ENCODE measurements at places on chromosomes 11 and 22. TPM values are rescaled to one million over a fixed set of nuclear protein-coding genes. Genes with fewer than 3 reads are reported as not detected.

KRTAP5-1 gene
- total RNA-seq, result not detected

- no peaks in the 10 kb centered on the region for H3K4me1 ChIP-seq
- no peaks in the 10 kb centered on the region for H3K36me3 ChIP-seq
- no peaks in the 10 kb centered on the region for H3K27me3 ChIP-seq
- no peak overlapping the region for H3K27ac ChIP-seq
- H3K4me3 ChIP-seq, result no peak overlapping the region
These were observed 1082.6 kb downstream of the DLG2 start for GRCh38 chr11:84544566-84544965.

FAM227A gene
- 0.73 TPM for total RNA-seq

DNA sequence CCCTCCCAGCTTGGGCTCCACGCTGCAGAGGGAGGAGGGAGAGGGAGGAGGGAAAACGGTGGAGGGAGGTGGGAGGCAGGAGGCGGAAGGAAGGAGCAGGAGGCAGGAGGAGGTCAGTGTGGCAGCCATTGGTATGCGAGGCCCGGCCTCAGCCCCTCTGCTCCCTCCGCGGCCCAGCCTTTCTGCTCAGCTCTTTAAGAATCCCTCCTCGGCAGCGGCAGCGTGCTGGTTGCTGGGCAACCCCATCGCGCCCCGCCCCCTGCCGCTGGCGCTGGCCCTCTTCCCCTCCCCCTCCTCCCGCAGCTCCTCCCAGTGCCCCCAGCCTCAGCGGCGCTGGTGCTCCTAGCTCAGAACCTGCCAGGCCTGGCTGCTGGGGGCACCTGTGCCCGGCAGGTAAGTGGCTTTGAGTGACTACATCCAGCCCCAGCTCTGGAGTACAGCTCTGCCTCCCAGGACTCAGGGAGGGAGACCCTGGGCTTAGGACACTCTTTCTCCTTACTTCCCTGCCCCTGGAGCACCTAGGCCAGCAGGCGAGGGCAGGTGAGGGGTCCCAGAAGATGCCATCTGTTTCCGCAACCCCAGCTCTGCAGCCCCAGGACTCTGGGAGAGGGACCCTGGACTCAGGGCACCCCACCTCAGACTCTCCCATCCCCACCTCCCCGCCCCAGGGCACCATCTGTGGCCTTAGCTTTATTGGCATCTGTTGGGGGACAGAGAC, 7.2 kb upstream of the FLRT1 start:
- H3K4me1 ChIP-seq, result no peaks in the 10 kb centered on the region
- no peak for DNase-seq
- no peak overlapping the region for H3K4me3 ChIP-seq
- H3K27me3 ChIP-seq, result no peaks in the 10 kb centered on the region
- no peaks in the 10 kb centered on the region for H3K36me3 ChIP-seq
- H3K27ac ChIP-seq, result no peak overlapping the region

GRCh38 chr11:3927129-3927796, 71.8 kb downstream of the STIM1 start:
- no peaks in the 10 kb centered on the region for H3K36me3 ChIP-seq
- DNase-seq, result no peak
- no peak overlapping the region for H3K4me3 ChIP-seq
- H3K27ac ChIP-seq, result no peak overlapping the region
- H3K4me1 ChIP-seq, result peaks cover 7% of the 10 kb centered on the region

GPR83 gene
- 2.8 TPM for total RNA-seq

KCNQ1OT1 gene
- total RNA-seq, result 8.2 TPM

MYEOV gene
- 0.52 TPM for total RNA-seq

DNA sequence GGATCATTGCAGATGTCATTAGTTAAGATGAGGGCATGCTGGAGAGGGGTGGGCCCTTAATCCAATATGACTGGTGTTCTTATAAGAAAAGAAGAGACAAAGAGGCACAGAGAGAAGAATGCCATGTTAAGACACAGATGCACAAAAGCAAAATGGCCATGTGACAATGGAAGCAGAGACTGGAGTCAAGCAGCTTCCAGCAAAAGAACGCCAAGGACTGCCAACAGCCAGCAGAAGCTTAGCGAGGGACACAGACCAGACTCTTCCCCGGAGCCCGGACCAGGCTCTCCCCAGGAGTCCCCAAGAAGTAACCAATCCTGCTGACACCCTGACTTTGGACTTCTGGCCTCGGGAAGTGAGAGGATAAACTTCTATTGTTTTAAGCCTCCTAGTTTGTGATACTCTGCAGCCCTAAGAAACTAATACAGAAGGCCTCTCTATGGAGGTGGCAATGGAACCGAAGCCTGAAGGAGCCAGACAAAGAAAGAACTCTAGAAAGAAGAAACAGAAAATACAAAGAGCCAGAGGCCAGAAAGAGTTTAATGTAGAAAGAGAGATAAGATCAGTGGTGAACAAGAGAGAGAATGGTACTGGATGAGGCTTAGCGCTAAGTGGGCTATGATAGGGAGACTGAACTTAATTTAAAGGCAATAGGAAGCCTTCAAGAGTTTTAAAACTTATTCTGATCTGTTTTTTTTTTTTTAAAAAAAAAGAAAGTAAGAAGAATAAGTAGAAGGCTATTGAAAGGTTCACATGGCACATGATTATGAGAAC, 27.7 kb downstream of the PRCP start:
- no peaks in the 10 kb centered on the region for H3K27me3 ChIP-seq
- H3K36me3 ChIP-seq, result no peaks in the 10 kb centered on the region
- H3K4me3 ChIP-seq, result no peak overlapping the region
- no peaks in the 10 kb centered on the region for H3K4me1 ChIP-seq

- no peak overlapping the region for H3K27ac ChIP-seq
- H3K4me3 ChIP-seq, result no peak overlapping the region
- H3K36me3 ChIP-seq, result peaks cover 2% of the 10 kb centered on the region
- DNase-seq, result no peak
These were observed 2.5 kb downstream of the PKP3 start for GRCh38 chr11:396511-396947.

DNA sequence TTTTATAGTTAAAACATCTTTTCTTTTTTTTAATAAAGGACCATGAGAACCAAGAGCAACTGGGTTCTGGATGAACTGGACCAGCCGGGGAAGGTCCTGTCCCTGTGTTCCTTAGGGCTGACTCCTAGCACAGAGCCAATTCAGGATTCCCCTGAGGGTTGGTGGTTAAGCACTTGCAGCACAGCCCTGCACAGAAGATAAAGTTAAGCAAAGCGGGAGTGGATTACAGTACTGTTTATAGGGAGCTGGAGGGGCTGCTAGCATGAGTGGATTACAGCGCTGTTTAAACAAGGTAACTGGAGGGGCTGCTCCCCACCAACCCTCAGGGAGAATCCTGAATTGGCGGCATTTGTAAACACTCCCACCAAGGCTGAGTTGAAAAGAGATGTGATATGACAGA, 90.6 kb downstream of the CELSR1 start:
- no peak for DNase-seq
- peaks cover 32% of the 10 kb centered on the region for H3K4me1 ChIP-seq
- no peak overlapping the region for H3K27ac ChIP-seq
- H3K36me3 ChIP-seq, result no peaks in the 10 kb centered on the region
- H3K27me3 ChIP-seq, result no peaks in the 10 kb centered on the region

Measured in Caco-2 (cell line).